Right cardiac atrium (tissue), 5 donors: ENCODE measurements at places on chromosomes 6 and 20. TPM values are rescaled to one million over a fixed set of nuclear protein-coding genes. Genes with fewer than 3 reads are reported as not detected.

DNA sequence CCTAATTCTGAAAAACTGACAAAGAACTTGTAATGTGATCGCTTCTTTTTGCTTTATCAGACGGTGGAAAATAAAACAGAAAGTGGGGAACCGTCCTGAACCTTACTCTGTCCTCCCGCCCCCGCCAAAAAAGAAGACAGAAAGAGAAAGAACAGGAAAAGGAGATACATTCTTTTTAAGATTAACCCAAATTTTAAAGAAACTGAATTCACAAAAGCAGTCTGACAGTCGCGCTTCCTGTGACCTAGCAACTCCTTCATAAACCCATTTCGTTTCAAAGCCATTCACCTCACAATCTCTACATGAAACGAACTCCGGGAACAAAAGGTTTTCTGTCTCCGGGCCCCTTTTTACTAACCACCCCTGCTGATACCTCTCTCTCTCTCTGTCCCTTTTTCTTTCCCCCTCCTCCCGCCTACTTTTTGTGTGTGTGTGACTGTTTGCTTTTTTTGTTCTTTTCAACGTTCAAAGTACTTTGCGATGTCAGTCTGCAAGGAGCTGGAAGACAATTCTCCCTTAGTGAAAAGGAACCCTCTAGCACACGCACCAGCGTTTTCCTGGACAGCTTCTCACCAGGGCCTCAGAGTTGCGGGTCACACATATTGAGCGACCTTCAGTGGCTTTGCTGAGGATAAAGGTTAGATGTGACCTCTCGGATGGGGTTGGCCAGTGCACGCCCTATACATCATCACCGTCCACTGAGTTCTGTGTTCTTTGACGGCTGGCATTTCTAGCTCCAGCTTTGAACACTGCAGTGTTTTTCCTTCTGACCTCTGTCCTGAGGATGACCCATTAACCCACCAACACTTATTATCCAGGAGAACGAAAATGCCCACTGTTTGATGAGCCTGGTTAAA lies 530 bp upstream of the NEDD9 start:
- DNase-seq: no peak

DNA sequence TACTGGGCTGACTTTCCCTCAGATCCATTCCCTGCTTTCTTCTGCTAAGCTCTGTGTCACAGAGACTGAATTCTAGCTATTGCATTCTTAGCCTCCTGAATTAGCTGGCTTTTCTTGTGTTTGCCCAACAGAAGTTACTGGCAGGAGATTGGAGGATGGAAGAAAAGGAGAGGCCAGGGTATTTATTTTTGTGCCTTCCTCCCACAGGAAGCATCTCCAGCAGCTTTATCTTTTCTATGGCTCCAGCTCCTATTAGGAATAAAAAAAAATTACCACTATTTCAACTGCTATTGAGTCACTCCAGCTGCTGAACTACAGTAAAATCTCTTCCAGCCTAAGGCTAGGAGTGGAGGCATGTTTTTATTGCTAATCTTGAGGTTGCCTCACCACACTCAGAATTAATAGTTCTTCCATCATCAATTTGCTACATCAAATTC lies 492.4 kb downstream of the RFPL4B start:
- no peak for DNase-seq

- DNase-seq: peak; percentile 42
These were observed 61.6 kb upstream of the MRPS10 start for GRCh38 chr6:42279144-42279781.

SLPI gene
- 14.3 TPM for total RNA-seq

DNA sequence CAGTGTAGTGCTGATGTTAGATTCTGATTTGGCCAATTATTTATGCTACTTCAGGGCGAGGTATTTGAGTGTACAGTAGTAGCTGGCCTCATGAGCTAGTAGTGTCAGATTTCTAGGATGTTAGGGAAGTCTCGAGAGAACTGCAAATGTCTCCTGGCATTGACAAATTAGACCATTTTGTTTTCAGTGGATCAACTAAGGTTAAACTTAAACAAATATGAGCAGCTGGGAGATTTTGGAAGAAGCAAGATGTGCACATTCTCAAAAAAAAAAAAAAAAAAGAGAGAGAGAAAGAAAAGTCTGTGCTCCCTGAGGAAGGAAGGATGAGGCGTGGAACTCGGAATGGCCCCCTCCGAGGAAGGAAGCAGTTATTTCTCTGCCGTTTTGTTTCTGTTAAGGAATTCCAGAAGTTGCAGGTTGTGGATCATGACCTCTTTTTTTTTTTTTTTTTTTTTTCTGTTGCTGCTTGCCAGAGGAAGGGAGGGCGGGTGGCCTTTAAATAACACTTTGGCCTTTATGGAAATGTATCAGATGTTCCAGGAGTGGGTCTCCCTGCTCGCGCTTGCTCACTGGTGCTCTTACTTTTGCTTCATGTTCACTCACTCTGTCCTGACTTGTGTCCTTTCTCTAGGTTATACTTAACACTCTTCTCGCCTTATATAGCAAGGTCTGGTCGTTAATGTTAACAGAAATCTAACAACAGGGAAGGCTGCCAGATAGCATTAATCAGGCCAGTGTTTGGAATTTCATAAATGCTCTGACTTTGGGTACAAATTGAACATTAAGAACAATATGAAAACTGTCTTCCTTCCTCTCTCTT lies 124.4 kb downstream of the TCP11 start:
- peak; percentile 67 for DNase-seq

DNA sequence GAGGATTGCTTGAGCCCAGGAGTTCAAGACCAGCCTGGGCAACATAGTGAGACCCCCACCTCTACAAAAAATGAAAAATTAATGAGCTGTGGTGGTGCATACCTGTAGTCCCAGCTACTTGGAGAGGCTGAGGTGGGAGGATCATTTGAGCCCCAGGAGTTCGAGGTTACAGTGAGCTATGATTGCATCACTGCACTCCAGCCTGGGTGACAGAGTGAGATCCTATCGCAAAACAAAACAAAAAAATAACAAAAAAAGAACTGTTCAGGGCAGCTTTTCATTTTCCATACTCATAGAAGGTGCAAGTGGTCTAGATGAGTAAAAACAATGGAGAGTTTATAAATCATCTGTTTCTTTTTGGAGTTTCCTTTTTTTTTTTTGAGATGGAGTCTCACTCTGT lies 21.1 kb downstream of the AKAP7 start:
- no peak for DNase-seq

DNA sequence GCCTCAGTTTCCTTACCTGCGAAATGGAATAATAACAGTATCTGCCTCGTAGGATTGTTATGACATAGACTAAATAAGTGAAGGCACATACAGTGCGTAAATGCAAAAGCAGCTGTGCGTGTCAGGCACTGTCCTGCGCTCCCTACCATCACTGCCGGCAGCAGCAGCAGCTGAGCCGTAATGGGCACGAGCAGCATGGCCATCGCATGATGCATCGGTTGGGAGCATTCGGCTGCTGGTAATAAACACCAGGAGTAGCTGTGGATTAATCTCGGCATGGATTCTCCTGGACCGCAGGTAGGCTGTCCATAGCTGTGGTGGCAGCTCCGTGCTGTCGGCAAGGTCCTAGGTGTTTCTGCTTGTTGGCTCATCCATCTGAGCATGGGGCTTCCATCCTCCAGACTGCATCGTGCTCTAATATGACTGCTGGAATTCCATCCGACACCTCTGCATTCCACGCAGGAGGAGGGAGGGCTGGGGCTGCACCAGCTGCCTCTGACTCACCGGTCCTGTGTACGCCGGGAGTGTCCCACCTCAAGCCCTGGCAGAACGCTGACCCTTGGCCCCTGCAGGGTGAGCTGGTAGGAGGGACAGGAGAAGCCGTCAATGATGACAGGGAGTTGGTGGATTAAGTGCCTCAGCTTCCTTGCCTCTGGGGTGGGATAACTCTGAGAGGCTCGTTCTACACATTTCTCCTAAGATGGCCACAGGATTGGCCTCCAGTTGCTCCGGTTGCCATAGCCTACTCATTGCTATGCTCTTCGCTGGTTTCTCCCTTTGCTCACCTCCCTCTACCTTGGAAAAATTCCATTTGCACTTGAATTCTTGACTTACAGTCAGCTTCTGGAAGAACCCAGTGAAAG lies 100.9 kb upstream of the PMEPA1 start:
- DNase-seq: no peak

DNA sequence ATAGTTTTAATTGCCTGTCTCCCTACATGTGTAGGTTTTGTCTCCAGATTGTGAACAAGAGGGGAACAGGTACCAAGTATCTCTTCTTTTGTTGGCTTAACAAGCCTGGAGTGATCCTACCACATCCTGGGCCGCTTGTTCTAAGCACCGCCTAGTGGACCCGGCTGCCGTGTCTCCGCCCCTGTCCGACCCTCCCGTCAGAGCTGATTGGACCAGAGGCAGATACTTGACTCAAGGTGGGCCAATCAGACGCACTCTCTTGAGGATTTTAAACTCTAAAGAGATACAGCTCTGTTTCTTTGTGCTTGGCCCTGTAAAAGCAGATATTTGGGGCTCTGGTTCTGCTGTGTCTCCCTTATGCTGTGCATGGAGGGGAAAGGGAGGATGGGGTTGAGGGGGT lies 68.2 kb downstream of the PRDM1 start:
- DNase-seq: no peak

DNA sequence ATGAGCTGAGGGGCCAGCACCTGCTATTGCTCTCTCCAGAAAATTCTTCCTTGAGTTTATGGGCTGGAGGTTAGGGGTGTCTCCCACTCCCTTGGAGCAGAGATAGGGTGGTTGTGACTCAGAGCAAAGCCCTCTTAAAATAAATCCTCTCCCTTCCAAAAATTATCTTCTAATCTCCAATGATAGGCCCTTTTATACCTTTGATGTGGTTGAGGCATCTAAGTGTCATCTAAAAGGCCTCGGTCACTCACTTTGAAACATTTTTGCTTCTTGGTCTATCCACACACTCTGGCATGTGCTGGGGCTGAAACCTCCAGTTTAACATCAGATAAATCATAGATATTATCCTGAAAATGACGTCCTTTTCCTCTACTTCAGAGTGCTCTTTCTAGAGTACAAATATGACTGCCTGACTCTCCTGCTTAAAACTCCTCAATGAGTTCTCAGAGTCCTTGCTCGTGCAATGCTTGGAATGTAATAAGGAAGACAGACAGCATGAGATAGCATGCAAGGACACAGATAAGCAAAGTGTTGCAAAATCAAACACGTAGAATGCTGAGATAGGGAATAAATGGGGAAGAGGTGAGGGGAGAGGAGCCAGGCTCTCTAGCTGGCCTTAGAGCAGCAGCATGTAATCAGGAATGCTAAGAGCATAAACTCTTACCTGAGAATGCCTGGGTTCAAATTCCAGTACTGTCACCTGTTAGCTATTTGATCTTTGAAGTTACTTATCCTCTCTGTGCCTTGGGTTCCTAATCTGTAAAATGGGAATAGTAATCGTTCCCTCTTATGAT lies 374.1 kb upstream of the CITED2 start:
- no peak for DNase-seq

CRISP3 gene
- total RNA-seq: not detected

LGSN gene
- not detected for total RNA-seq

KIF25 gene
- total RNA-seq: not detected

DNA sequence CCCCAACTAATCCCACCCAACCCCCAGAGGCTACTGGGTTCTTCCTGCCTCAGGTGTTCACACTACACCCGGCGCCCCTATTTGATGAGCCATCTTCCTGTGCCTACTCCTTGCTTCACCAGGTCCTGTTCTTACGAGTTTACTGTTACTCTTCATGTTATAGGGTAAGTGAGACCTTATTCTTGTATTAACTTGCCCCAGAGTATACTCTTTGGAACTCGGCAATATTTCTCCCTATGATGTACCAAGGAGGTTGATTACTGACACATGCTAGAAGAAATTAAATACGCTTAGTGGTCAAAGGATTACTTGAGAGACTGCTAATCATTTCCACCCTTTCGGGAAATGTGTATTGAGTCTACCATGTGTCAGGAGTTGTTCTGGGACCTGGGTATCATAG lies 8.9 kb downstream of the RING1 start:
- no peak for DNase-seq
